HEK293T (cell line): ENCODE measurements at places on chromosomes 16 and 17.

DNA sequence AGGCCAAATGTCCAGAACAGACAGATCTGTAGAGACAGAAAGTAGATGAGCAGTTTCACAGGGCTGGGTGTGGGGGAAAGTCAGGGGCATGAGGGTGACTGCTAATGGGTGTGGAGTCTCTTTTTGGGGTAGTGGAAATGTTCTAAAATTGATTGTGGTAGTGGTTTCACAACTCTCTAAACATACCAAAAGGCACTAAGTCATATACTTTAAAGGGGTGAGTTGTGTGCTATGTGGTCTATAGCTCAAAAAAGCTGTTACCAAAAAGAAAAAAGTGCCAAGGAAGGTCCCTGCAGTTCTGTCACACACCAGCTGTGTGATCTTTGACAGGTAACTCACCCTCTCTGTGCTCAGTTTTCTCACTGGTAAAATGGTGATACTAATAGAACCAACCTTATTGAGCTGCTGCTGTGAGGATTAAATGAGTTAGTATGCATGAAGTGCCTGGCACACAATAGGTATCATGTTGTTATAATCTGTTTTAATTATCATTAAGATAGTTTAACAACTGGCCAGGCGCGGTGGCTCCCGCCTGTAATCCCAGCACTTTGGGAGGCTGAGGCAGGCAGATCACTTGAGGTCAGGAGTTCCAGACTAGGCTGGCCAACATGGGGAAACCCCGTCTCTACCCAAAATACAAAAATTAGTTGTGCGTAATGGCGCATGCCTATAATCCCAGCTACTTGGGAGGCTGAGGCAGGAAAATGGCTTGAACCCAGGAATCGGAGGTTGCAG is 10.3 kb downstream of the ITGAX start:
- DNase-seq = no peak

GRCh38 chr17:57461082-57461481 is 204.8 kb downstream of the MSI2 start:
- no peak for DNase-seq

GRCh38 chr16:56317998-56318826 is 107.1 kb downstream of the AMFR start:
- DNase-seq = peak; percentile 93

- no peak for DNase-seq
These were observed 870.1 kb downstream of the KCNJ2 start for GRCh38 chr17:71039391-71039790.
